ENCODE measurements at places on chromosomes 6 and 20.

- peak; percentile 27 for DNase-seq
These were observed 571 bp downstream of the ITCH start for GRCh38 chr20:34363465-34364222.

DNA sequence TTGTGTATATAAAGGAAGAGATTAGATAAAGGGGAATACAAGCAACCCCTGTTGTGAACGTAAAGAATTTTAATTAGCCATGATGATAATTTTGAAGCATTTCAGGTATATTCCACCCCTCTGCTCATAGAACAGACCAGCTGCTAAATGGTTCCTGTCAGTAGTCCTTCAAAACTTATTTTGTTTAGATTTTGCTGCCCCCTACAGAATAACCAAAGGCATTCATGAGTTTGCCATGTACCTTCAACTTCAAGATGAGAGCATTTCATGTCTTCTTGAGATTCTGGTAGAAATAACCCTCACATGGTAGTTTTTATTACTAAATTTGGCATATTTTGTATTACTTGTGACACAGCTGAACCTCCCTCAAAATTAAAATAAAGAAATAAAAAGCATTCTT lies 1586.7 kb downstream of the HACE1 start:
- no peak for DNase-seq

- DNase-seq, result no peak
These were observed 40.8 kb upstream of the GFOD1 start for GRCh38 chr6:13528232-13528631.

DNA sequence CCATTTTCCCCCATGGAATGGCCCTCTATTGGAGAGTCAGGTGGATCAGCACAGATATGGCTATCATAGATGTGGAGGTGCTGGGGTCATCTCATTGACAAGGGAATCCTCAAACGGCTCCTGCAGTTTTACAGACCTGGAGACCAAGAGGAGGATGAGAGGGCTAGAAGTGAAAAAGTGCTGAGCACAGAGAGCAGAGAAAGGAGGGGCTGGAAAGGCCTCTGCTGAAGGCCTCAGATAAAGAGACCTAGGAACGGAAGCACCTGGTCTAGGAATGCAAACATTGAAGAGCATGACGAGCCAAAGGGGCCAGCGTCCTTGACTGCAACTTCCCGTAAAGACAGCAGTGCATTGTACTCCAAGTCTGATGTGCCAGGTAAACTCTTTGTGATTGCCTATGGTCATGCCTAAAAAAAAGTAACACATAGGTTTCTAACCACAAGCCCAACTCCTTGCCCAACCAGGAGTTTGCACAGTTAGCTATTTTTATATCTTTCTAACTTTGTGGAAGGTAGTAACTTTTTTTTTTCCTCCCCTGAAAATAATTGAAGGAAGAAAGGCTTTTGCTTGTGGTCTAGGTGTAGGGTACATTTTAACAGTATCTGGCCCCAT lies 15.2 kb downstream of the RSPH4A start:
- DNase-seq, result no peak
